CD4-positive, alpha-beta T cell treated with Interleukin-4 for 1 hour (primary cell): ENCODE measurements at places on chromosomes 11 and 22.

GRCh38 chr11:83711106-83711527 lies 424.9 kb upstream of the CCDC90B start:
- DNase-seq, result no peak

GRCh38 chr22:24503137-24503842 lies 8.2 kb downstream of the UPB1 start:
- peak; percentile 84 for DNase-seq

DNA sequence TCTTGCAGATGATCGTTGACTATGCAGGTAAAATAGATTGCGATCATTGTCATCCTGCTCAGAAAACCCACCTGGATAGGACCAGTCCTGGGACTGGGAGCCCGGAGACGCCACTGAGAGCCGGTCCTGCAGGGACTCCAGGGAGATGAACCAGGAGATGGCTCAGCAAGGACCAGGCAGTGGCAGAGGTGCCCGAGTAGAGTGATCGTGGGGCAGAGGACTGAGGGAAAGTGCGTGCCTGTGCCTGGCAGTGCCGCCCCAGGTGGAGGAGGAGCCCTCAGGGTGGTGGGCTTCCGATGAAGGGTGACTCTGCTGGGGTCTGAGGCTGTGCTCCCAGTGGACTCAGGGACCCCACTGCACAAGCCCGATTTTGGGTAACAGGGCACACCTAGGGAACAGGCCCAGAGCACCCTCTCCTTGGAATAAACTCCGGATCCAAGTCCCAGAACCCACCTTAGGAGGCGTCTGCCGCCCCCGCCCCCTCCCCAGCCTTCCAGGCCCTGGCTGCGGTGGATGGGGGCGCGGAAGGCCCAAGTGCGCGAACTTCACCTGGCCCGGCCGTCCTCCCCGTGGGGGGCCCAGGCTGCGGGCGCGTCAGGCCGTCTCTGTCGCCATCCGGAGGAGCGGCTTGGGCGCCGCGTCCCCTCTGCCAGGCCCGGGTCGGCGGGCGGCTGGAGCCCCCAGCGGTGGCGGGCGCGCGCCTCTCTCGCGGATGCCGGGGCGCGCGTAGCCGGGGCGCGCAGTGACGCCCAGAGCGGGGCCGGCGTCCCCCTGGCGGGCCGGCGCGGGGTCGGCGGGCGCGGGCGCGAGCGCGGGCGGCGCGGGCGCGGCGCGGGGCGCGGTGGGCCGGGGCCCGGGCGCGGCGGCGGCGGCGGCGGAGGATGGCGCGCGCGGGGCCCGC lies 1338.8 kb downstream of the BRD1 start:
- DNase-seq, result no peak

- no peak for DNase-seq
Observed at GRCh38 chr11:117690484-117691217, 106.4 kb downstream of the DSCAML1 start.

DNA sequence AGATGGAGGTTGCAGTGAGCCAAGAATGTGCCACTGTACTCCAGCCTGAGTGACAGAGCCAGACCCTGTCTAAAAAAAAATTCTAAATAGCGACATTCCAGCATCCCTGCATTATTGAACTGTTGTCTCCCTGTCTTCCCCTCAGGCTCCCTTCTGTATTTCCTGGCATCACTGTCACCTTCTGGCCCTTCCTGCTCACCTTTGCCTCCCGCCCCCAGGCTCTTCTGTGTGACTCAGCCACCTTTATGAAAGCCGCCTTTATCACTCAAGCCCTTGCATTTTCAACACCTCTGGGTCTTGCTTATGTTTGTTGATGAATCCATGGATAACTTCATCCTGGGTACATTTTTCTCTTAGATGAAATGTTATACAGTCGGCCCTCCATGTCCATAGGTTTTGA lies 21.1 kb downstream of the UBASH3B start:
- DNase-seq, result no peak
